ENCODE measurements at places on chromosomes 7 and 10.
A peak's percentile ranks its signal among the peaks of the same experiment; 100 is the strongest.

- DNase-seq: no peak
Observed at GRCh38 chr7:5222841-5223411, 32.9 kb downstream of the WIPI2 start.

- DNase-seq: no peak
Observed at GRCh38 chr10:107025676-107026075, 138.8 kb downstream of the SORCS1 start.

- no peak for DNase-seq
Observed at GRCh38 chr10:45422207-45422865, 48.3 kb downstream of the ALOX5 start.

GRCh38 chr10:34081948-34082347 lies 733.1 kb downstream of the PARD3 start:
- DNase-seq: no peak

DNA sequence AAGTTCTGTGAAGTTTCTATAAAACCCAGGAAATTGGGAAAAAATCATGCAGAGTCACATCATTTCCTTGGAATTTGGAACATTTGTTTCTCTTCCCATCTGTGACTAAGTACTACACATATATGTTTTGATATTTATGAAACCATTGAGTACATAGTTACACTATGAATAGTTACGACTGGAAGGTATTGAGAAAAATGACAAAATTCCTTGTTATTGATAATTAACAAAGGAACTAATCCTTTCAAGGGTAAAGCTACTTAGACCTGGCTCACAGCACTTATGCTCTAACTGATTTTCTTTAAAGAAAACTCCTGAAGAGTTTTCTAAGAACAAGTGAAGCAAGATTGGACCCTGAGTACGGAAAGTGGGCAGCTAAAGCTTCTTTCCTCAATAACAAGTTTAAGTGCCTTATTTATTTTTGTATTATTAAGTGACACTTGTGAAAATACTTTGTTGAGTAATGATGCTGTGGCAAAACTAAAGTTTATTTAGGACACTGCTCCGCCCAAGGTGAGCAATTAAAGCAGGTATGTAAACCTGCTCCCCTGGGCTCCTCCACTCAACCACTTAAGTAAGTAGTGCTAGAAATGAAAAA lies 12.0 kb upstream of the GLCCI1 start:
- DNase-seq: no peak

DNA sequence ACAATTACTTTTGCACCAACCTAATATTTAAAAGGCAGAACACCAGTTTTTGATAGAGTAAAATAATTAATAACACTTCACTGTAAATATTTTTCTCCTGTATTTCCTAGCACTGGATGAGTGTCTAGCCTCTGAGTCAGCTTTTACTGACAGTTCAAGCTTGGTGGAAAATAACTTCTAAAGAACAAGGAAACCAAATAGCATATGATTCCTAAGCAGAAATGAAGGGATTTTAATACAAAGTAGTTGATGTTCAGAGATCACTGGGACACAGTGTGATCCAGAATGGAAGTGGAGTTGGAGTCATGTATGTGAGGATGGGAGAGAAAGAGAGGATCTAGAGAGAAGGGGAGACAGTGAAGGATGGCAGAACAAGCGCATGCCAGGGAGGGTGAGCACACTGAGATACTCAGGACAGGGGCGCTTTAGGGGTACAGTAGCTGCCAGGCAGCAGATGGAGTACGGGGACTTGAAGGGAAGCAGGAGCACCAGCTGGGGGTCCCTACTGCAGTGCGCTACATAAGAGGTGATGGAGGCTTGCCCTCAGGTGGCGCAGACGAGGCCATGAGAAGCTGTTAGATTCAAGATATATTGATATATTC lies 117.9 kb upstream of the KLF6 start:
- peak; percentile 74 for DNase-seq

DNA sequence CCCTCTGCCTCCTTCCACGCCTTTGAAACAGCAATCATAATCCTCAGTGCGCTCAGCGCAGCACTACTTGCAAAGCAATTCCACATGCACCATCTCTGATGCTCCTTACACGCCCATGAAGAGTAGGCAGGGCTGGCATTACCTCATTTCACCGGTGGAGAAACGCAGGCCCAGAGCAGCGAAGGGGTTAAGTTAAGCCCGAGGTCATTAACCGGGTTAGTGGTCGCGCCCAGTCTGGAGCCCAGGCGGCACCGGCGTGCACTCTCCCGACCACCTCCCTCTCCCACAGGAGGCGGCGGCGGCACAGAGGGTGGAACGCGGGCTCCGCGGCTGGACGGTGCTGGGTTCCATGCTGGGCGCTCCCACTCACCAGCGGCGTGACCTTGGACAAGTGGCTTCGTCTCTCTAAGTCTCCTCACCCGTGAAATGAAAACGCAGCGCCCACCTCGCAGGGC lies 515 bp downstream of the FASTK start:
- no peak for DNase-seq

DNA sequence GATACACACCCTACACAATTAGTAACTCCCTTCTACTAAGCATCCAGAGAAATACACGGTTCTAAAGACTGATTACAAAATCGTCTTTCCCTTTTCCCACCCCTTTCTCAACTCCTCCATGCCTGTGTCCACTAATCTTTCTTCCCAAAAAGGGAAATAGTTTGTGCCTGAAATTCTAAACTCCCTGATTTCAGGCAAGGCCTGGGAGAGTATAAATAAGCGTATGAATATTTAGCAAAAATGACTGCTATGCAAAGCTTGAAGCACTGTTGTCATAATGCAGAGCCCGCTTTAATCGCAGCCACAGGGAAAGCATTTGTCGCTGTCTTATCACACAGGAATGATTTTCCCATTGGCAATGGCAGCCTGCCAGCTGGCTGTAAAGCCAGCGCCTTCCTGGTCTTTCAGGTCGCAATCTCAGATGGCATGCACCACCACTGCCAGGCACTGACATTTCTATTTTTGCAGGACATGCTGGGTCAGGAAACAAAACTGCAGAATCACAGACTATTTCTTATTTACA lies 142.9 kb upstream of the PCGF5 start:
- no peak for DNase-seq

GRCh38 chr10:104255311-104255981 lies 754 bp downstream of the GSTO1 start:
- peak; percentile 68 for DNase-seq

- DNase-seq: no peak
Observed at GRCh38 chr7:137985897-137986251, 16.0 kb downstream of the CREB3L2 start.

DNA sequence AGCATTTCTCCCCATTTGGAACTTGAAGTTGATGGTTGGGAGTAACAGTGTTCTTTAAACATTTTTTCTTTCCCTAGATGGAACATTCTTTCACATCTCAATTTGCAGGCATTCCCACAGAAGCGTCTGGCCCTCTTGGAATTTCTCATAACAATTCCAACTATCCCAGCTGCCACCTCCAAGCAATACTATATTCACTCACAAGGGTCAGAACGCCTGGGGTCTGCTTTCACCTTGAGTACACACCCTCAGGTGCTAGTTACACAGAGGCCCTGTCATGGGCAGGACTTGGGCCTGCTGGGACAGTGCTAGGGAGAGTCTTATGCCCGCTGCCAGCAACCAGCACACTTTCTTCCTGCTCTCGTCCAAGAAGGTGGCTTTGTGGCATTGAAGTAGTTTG lies 136.5 kb downstream of the JCAD start:
- DNase-seq: no peak

DNA sequence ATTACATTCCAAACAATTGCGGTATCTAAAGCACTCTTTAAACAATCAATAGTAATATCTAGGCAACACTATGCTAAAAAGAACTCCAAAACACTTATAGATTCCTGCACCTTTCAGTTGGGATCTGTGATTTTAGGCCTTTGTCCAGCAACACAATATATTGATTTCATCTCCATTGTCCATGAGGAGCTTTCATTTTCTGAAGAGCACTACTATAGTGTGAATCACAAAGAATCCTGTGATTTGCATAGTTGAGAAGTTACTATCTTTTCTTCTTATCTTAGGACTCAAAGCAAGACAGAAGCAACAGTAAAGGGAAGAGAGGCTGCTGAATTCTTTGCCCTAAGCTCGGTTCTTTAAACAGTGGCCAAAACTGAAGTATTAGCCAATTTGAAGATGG lies 846.8 kb downstream of the IPMK start:
- no peak for DNase-seq

DNA sequence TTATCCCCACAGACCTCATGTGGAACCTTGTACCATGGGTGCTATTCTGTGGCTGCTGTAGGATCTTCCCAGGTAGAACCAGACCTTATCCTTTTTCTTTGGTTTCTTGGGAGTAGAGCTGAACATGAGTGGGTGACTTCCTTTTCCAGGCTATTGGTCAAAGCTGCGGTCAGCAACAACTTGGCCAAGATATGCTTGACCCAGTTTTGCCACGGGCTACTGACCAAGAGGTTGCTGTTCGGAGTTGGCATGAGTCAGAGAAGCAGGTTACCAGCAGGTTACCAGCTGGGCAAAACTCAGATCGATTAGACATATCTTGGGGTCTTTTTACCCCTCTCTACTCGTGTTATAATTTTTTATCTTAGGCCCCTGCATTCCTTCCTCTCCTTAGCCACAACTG lies 36.7 kb upstream of the HDAC9 start:
- peak; percentile 91 for DNase-seq

- DNase-seq: no peak
Observed at GRCh38 chr10:78648256-78648860, 420.4 kb upstream of the ZMIZ1 start.

- DNase-seq: no peak
Observed at GRCh38 chr10:69413221-69413865, 3.4 kb downstream of the TACR2 start.

GRCh38 chr10:64546073-64546472 lies 1024.9 kb downstream of the REEP3 start:
- DNase-seq: no peak

DNA sequence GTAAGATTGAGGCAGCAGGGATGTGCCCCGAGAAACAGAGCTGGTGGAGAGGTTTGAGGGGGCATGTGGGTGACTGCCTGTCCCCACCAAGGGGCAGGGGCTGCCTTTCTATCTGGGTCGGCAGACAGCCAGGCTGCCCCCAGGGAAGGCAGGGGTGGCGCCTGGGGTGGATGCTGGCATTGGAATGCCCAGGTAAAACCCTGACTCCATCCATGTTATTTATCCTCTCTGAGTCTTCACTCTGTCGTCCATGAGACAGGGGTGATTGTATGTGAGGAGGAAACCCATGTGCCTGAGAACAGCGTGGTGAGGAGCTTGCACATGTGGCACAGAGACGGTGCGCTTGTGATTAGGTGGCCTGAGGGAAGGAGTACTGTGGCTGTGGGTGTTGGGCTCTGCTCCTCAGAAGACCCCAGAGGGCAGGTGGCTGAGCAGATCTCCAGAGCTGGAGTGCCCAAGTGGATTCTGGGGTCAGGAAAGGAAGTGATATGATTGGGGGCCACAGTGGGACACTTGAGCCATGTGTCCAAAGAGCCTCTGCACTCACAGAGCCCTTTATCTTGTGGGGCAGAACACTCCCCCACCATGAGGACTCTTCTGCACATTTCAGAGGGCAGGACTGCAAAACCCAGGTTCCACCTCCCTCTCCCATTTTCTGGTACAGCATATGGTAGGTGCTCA lies 100.4 kb upstream of the RET start:
- no peak for DNase-seq

DNA sequence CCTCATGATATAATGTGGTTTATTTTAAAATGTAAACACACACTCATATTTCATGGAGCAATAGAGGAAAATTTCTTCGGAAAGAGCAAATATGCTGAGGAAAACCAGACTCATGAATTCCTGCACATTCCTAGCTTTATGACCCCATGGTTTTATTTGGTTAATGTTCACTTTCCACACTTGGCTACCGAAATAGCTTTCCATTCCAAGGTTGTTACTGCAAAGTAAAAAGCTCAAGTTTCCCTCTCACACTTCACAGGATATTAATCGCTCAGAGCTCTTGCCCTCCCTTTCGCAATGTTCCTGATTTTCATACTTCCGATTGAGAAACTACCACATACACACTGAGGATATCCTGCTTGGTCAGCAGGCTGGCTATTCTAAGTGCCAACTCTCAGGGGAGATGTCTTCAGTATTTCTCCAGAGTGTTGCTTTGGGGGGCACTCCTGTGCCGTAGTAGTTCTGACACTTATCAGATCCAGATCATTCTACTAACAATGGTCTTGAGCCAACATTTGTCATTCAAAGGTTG lies 77.5 kb upstream of the STEAP1B start:
- DNase-seq: peak; percentile 100

DNA sequence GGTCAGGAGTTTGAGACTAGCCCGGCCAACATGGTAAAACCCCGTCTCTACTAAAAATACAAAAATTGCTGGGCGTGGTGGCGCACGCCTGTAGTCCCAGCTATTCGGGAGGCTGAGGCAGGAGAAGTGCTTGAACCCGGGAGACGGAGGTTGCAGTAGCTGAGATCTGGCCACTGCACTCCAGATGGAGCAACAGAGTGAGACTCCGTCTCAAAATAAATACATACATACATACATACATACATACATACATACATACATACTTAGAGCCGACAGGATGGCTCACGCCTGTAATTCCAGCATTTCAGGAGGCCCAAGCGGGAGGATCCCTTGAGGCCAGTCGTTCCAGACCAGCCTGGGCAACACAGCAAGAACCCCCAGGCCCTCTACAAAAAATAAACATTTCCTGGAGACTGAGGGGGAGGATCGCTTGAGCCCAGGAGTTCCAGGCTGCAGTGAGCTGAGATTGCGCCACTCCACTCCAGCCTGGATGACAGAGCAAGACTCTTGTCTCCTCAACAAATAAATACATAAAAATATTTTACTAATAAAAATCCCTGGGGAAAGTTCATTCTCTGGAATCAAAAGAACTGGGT lies 90.9 kb upstream of the TNRC18 start:
- no peak for DNase-seq

GRCh38 chr7:128740996-128741395 lies 1.8 kb downstream of the CALU start:
- DNase-seq: no peak

- DNase-seq: no peak
Observed at GRCh38 chr10:119303886-119304285, 96.5 kb downstream of the GRK5 start.

GRCh38 chr7:20316706-20317105 lies 14.0 kb upstream of the ITGB8 start:
- DNase-seq: no peak

- DNase-seq: no peak
Observed at GRCh38 chr7:85405016-85405902, 218.4 kb upstream of the SEMA3D start.

DNA sequence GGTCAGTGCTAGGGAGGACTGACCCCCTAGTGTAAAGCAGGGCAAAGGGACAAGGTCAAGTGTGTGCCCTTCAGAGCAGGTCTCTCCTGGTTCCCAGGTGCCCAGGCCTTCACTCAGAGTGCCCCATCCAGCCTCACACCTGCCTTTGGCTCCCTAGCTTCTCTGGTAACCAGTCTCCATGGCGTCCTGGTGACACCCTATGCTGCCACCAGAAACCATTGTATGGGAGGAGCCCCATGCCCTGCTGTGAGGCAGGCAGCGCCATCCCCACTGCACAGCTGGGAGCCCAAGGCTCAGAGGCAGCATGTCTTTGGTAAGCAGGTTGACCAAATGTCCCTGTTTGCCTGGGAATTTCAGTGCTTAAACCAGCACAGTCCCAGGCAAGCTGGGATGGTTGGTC lies 33.1 kb upstream of the HMX3 start:
- DNase-seq: no peak

- DNase-seq: no peak
Observed at GRCh38 chr7:46630031-46630430, 709.0 kb upstream of the IGFBP3 start.
